ENCODE measurements at places on chromosomes 2 and 18.

GRCh38 chr2:49210191-49210590 lies 55.9 kb upstream of the FSHR start:
- H3K27me3 ChIP-seq: no peaks in the 10 kb centered on the region
- H3K27ac ChIP-seq: no peak overlapping the region

GRCh38 chr2:67782443-67782842 lies 280.4 kb downstream of the C1D start:
- H3K4me1 ChIP-seq: no peaks in the 10 kb centered on the region
- no peak overlapping the region for H3K27ac ChIP-seq
- H3K36me3 ChIP-seq: no peaks in the 10 kb centered on the region
- peaks cover 16% of the 10 kb centered on the region for H3K27me3 ChIP-seq

DNA sequence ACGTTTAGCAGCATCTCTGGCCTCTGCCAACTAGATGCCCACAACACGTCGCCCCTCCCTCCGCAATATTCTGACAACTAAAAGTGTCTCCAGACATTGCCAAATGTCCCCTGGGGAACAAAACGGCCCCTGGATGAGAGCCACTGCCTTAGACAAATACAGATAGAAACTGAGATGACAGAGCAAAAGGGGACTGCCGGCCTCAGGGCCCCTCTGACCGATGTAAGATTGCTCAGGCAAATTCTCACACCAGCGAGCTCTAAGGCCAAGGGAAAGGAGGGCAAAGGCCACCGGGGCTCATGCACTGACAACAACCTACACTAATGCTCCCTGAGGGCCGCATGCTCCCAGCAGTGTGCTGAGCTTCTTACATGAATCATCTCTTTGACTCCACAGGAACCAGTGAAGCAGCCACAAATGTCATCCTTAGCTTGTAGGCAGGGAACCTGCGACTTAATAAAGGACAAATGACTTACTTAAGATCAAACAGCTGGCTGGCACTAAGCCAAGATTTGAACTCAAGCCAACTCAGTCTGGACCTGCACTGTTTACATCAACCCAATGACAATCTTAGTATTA lies 228.5 kb downstream of the TTC32 start:
- DNase-seq: no peak
- no peaks in the 10 kb centered on the region for H3K4me1 ChIP-seq
- no peaks in the 10 kb centered on the region for H3K36me3 ChIP-seq
- peaks cover 15% of the 10 kb centered on the region for H3K27me3 ChIP-seq
- no peak overlapping the region for H3K4me3 ChIP-seq

- DNase-seq: no peak
- no peaks in the 10 kb centered on the region for H3K36me3 ChIP-seq
- H3K4me1 ChIP-seq: no peaks in the 10 kb centered on the region
- H3K27ac ChIP-seq: no peak overlapping the region
- H3K27me3 ChIP-seq: peaks cover 14% of the 10 kb centered on the region
These were observed 61.3 kb downstream of the DDX18 start for GRCh38 chr2:117875786-117876185.

DNA sequence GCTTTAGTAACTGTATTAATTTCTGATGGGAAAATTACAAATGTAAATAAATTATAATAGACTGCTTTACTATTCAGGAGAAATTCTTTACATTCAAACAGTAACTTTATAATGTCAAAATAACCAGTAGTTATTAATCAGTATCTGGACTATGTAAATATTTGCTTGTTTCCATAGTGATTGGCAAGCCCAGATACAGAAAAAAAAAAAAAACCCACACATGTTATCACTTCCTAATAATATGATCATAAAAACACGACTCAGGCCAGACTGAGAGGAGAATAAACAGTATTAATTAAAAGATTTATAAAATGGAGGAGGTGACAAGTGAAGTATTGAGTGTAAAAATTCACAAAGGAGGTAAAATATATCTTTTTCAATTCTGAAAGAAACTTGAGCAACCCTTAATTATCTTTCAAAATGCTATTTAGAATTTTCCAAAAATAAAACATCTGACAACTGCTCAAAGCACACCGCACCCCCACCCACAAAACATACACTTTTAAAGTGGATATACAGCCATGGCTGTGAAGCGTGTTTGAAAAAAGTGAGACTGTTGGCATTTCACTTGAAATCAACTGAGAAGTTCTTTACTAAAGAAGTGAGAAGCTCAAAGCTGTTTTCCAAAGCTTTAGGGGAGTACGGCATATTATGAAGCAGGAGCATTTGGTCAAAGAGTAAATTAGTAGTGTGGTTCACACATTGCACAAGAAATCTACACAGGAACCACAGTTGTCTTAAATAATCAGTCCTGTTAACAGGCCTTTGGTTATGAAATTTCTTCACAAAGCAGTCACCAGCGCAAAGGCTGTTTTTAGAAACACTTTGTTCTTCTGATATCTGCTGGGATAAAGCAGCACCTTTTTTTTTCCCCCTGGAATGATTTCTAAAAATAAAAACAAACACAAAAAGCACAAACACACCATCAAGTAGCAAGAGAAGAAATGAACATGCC lies 475.8 kb downstream of the TXNL1 start:
- no peak overlapping the region for H3K27ac ChIP-seq
- DNase-seq: no peak
- H3K4me1 ChIP-seq: no peaks in the 10 kb centered on the region
- no peak overlapping the region for H3K4me3 ChIP-seq

DNA sequence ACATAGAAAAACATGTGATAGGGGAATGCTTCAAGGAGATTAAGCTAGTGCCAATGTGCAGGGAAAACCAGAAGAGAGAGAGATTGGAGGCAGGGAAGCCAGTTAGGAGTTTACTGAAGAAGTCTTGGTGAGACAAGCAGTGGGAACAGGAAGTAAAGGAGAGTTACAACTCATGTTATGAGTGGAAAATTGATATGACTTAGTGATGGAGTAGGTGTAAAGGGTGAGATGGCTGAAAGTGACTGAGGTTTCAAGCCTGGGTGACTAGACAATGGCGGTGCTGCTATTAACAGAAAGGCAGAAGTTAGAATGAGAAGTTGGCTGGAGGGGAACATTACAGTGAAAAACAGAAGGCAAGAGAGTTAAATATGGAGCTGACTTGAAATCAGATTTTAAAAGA lies 16.5 kb downstream of the DOK1 start:
- H3K4me3 ChIP-seq: no peak overlapping the region
- H3K4me1 ChIP-seq: peaks cover 24% of the 10 kb centered on the region
- no peaks in the 10 kb centered on the region for H3K36me3 ChIP-seq
- no peak for DNase-seq
- H3K27ac ChIP-seq: no peak overlapping the region

DNA sequence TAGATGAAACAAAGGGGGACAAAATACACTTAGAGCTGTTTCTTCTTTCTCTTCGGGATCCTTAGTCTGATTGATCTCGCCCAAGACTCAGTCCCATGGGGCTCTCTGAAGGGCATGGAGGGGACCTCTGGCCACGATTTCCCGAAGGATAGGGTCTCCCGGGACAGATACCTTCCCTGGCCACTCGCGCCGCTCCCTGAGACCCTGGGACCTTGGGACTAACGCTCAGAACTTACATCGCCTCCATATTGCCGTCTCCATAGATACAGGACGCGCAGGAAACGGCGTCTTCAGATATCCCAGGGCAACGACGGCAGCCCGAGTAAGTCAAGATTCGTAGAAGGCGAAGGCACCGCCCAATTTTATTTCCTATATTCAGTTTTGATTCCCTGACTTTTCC lies at the start of gene CFAP65:
CFAP65 (minus strand) TSS at position 265 of the 400 bp plus-strand sequence. CDS start 2,468 bp downstream, outside the sequence.
- H3K4me1 ChIP-seq: peaks cover 7% of the 10 kb centered on the region
- DNase-seq: no peak
- peaks cover 46% of the 10 kb centered on the region for H3K27me3 ChIP-seq
- H3K27ac ChIP-seq: no peak within 1 kb of the TSS
- no peaks in the 10 kb centered on the region for H3K36me3 ChIP-seq
- H3K4me3 ChIP-seq: peak within 1 kb of the TSS; percentile 39
